ENCODE measurements at places on chromosomes 2 and 18.

GRCh38 chr2:82790206-82791021, 1668.7 kb downstream of the SUCLG1 start:
- no peak for DNase-seq

DNA sequence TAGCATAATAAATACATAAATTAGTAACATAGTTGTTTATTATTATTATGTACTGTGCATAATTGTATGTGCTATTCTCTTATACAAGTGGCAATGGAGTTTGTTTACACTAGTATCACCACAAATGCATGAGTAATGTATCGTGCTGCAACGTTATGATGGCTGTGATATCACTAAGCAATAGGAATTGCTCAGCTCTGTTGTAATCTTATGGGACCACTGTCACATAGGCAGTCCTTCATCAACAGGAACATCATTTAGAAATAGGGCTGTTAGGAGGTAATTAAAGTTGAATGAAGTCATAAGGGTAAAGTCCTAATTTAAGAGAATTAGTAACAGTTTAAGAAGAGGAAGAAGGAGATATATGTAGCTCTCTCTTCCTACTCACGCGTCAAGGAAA, 33.8 kb downstream of the TEX51 start:
- DNase-seq, result no peak

DNA sequence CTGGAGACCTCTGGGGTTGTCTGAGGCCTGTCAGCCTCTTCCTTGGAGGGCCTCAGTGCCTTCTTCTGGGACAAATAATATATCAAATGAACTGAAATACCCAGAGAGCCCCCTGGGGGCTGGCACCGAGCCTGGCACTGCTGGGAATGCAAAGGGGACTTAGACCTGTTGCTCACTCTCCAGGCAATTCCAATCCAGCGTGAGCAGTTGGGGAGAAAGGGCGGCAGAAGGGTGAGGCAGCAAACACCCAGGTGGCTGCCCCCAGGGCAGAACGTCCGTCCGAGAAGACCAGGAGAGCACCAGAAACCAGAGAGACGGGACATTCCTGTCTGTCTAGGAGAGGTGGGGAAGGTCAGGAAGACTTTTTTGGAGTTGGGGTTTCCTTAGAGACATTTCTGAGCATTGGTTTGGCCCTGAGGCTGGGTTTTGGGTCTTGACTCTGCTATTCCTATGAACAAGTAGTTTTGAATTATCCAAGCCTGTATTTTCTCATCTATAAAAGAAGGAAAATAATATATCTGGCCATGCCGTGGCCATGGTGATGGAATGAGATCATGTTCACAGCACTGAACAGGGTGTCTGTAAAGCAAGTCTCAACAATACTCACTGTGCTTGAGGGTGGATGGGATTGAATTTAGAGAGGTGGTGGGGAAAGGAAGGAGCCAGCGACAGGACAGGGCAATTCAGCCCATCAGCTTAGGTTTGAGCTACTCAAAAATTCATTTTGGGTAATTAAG, 44.3 kb upstream of the ZBTB7C start:
- DNase-seq, result no peak

- no peak for DNase-seq
These were observed 258.5 kb downstream of the PTGR3 start for GRCh38 chr18:74950479-74950878.

GRCh38 chr2:39403311-39403710, 33.8 kb downstream of the MAP4K3 start:
- no peak for DNase-seq

Measured in stimulated activated CD8-positive, alpha-beta memory T cell treated with anti-CD3 and anti-CD28 coated beads, Interleukin-7, amount 100 ng/mL, for 1 hour (primary cell).